Cerebellar cortex (tissue), 1 donor: ENCODE measurements at places on chromosomes 2 and 18.

DNA sequence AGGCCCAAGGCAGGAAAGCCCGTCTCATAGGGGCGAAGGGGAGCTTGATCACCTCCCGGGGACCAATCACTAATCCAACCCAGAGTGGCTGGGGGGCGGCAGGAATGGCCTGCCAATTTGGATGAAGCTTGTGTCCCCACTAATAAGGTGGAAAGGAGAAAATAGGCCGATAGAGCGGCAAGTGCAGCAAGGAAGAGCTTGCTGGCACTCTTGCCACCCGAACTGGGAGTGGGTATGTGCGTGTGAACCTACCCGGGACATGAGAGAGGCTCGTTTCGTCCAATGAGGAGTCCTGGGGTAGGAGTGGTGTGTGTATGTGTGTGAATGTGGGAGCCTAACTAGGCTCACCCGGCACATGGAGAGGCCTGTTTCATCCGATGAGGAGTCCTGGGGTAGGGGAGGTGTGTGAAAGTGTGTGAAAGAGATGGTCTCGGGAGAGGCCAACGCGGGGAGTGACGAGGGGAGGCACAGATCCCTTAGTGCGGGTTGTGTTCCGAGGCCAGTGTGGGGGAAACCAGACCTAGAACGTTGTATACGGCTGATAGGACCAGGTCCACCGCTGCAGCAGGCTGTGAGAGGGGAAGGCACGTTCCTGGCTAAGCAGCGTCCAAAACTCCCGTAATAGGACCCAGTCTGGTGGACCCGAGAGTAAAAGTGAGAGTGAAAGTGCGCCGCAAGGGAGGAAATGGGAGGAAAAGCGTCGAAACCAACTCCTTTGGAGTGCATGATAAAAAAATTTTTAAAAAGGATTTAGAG is 47.1 kb upstream of the SELENOI start:
- DNase-seq: peak; percentile 55

DNA sequence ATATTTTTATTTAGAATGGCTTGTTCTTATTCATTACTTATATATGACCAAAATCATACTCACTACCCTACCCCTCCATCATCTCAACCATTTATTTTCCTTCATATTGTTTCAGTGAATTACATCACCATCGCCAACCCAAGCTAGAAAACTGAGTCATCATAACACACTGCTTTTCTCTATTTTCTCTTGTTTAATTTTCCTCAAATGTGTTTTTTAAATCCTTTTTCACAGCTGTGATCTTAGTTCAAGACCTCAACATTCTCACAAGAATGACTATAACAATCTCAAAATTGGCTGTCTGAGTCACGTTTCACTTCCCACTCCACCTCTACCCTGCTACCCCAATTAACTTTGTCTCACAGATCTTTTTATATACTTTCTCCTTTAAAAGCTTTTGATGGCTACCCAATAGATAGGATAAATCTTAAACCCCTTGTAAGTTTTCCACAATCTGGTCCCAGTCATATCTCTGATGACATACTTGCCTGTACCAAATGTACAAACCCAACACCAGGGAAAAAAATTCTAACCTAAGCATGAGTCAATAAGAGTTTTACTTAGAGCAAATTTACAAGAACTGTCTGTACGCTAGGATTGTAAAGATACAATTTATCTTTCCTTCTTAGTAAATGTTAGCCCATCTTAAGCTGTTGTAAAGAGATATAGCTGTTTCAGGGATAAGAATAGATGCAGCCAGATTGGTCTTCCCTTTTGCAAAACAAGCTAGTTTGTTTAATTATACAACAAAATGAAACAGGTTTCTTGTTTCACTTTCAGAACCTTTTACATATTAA is 635.1 kb upstream of the SLC39A10 start:
- DNase-seq: no peak

- peak; percentile 83 for DNase-seq
Measured at GRCh38 chr18:42392416-42392815, 437.4 kb downstream of the PIK3C3 start.

- DNase-seq: no peak
Measured at GRCh38 chr2:60094450-60094929, 459.0 kb downstream of the BCL11A start.

DNA sequence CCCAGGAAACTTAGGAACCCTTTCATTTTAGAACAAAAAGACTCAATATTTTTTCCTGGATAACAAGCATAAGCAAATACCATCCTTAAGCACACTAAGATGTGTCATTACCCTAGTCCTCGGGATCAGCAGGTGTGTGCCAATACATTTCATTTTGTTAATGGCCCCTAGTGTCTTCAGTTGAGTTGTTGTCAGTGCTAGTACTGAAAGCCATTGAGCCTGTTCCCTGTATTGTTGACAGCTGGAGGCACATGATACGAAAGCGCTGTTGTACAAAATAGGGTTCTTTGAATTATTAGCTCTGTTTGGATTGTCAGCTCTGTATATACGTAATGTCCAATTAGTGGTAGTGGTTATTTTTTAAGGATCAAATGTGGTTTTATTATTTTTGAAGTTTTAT is 29.5 kb downstream of the VAPA start:
- no peak for DNase-seq

DNA sequence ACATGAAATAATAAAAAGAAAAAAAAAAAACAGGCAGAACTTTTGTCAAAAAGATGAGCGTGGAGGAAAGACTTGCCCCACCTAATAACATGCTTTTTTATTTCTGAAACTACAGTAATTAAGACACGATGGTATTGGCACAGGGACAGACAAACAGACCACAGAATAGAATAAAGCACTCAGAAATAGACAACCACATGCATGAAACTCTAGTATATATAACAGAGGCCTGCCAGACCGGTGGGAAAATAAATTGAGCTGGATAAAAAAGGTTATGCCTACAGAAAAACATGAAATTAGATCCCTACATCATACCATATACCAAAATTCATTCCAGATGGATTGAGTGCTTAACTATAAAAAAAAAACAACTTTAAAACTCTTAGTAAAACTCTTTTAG is 163.1 kb downstream of the NRP2 start:
- no peak for DNase-seq

DNA sequence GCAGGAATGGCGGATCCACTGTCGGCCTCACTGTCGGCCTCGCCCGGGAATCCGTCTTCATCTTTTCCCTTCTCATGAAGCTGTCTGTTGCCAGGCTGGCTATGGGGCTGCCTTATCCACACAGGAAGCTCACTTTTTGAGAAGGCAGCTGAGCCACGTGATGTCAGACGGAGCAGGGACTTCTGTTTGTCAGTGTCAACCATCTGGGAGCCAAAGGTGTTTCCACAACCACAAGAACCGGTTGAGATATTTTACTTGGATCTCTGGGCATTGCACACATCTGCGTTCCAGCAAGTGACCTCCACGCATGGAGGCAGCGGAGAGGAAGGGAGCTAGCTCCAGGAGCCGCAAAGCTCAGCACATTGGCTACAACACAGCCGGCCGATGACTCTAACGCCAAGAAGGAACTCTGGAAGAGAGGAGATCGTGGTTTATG is 27.4 kb upstream of the TAF1B start:
- no peak for DNase-seq

DNA sequence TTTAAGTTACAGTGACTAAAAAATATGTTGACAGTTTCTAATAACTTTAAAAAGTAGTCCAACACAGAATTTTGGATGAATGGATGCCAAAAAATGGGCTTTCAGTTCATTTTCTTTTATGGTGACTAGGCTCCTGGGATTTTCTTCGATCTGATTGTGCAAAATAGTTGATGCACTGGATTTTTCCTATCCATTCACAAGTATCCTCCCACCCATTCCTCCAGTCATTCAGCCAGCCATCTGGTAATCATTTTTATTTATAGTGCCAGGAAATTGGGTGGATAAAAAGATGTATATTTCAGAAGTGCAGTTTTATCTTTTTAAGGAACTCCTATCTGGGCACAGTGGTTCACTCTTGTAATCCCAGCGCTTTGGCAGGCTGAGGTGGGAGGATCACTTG is 175.1 kb downstream of the PTPRM start:
- no peak for DNase-seq

- no peak for DNase-seq
Measured at GRCh38 chr18:74577019-74577418, 20.7 kb upstream of the ZNF407 start.

DNA sequence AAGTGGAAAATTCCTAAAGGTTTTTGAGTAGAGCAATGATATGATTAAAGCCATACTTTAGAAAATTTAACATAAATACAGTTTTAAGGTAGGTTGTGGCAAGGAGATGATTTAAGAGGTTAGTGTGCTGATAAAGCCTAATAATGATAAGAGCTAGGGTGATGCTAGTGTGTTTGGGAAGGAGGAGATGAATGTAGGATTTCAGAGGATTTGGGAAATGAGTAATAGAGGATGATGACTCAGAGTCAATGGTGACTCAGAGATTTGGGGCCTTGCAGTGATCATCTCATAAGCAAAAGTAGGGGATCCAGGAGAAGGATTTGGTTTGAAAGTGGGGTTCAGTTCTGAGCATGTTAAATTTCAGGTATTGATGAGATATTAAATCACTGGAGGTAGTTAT is 23.3 kb downstream of the STAMBP start:
- no peak for DNase-seq

DNA sequence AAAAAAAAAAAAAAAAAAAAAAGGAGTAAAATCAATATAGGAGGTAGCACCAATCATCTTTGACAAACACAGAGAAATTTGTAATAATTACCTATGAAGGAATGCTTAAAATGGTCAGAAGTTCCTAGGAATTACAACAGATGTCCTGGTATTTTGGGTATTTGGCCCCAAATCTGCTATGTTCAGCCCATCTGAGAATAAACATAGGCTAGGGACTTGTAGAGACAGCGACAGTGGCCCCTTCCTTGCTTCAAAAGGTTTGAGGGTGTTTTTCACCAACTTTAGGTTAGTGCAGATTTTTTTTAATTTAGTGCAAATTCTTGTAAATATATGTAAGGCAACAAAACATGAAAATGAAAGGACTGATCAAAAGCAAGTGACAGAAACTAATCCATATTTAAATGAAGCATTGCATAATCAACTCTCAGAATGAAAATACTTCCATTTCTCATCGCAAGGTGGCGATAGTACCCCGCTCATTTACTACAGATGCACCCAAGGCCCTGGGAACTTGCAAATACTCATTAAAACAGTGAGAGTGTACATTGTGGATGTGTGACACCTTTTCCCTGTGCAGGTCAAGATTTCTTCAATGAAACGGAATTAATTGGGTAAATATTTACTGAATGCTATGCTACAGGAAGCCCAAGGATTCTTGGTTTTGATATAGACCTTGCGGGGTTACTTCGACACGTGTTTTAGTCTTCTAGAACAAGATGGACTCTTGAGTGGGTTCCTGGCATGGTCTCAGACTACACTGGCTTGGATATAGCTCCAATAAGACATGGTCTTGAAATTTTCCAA is 44.6 kb downstream of the FAM124B start:
- DNase-seq: peak; percentile 64

GRCh38 chr2:60818272-60818671 is 62.2 kb downstream of the PAPOLG start:
- no peak for DNase-seq

DNA sequence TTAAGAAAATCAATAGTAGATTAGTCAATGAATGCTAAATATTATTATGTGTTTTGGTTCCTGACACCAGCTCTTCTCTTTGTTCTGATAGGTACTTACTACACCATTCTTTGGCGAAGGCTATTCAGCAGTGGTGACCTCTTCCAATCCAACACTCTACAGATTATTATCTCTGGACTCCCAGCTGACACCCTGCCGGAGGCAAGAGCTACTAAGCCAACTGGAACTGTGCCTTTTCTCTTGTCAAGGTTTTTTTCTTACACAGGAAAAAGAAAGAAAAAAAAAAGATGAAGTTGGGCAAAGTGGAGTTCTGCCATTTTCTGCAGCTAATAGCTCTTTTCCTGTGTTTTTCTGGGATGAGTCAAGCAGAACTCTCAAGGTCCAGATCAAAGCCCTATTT is 11.7 kb downstream of the CDH7 start:
- peak; percentile 63 for DNase-seq

DNA sequence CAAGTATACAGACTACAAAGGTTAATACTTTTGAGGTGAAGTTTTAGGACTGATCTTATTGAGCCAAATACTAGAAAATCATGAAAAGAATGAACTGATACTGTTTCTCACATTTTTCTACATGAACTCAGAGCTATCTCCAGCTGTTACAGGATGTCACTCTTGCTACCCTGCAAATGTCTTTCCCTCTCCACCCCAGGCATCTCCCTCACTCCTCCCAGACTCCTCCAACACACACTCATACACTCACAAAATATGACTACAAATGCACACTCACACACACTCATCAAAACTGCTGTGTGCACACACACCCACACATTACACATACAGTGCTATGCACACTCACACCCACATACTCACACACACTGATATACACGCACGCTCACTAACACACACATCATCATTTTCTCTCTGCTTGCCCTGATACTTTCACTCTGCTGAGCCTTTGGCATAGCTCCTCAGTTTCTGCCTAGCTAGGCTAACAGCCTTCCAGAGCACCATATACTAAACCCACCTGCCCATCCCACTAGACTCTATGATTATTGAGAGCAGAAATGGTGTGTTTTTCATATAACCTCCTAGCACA is 273.3 kb downstream of the CD226 start:
- no peak for DNase-seq

DNA sequence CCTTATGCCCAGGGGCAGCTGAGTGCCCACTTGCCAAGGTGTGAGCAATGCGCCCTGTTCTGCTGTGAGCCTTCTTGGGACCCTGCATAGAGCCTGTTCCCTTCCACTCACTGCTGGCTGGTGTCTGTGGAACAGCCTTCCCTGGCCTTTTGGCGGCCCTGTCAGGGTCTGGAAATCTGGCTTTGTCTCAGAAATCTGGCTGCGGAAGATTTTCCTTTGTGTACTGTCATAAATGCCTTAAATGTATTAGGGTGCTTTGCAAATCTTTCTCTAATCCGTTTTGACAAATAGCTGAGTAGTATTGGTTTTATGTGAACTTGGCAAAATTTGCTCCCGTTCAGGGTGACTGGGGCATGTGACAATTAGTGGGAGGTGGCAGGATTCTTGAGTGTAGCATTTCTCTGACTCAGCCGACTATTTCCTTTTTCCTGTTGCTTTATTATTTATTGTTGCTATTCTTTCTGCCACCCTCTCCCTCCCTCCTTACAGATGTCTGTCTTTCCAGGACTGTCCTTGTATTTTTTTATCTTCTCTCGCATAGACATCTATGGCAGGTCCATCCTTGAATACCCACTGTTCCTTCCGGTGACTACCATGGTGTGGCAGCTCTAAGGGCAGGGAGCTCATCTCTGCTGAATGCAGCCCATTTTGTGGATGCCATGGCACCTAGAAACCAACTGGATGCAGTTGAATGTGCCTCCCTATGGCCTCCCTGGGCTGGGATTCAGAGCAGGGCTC is 41.8 kb downstream of the LDLRAD4 start:
- DNase-seq: no peak

DNA sequence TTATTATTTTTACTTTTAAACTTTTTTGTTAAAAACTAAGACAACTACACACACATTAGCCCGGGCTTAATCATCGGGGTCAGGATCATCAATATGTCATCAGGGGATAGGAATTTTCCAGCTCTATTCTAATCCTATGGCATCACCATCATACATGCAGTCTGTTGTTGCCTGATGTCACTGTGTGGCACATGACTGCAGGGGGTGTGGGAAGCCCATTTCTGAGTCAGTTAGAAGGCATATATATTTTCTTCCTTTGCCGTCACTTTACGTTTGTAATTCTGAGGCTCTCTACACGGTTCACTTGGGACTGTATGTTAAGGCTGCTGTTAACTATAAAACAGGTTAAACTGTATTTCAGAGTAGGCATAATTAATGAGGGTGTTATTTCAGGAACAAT is 144.4 kb upstream of the ITGA6 start:
- no peak for DNase-seq

- DNase-seq: no peak
Measured at GRCh38 chr2:179313057-179313456, 48.4 kb upstream of the SESTD1 start.
